Upper lobe of right lung (tissue), 1 donor: ENCODE measurements at places on chromosomes 3 and 15.

GRCh38 chr3:125512135-125512920, 7.7 kb downstream of the SNX4 start:
- DNase-seq: no peak

- peak; percentile 89 for DNase-seq
Measured at GRCh38 chr3:44685128-44685800, 27.2 kb upstream of the ZNF502 start.

DNA sequence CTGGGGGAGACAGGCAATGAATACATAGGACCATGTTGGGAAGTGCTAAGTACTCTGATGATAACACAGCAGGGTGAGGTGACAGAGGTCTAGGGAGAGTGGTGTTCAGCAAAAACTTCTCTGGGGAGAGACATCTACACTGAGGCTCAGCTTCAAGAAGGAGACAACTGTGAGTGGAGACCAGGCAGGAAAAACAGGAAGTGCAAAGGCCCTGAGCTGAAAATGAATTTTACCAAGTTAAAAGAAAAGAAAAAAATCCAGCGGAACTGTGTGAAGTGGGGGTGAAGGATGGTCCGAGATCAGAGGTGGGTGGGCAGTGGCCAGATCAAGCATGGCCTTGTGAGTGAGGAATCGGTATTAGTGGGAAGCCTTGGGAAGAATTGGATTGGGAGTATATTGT, 110.1 kb upstream of the CLSTN2 start:
- DNase-seq: no peak

GRCh38 chr15:72840114-72840513, 56.6 kb upstream of the ADPGK start:
- no peak for DNase-seq

- no peak for DNase-seq
Measured at GRCh38 chr3:49415931-49416601, 3.8 kb downstream of the TCTA start.

- DNase-seq: no peak
Measured at GRCh38 chr3:121126033-121126706, 218.2 kb downstream of the STXBP5L start.

- no peak for DNase-seq
Measured at GRCh38 chr3:184807549-184807948, 4.4 kb upstream of the VPS8 start.

DNA sequence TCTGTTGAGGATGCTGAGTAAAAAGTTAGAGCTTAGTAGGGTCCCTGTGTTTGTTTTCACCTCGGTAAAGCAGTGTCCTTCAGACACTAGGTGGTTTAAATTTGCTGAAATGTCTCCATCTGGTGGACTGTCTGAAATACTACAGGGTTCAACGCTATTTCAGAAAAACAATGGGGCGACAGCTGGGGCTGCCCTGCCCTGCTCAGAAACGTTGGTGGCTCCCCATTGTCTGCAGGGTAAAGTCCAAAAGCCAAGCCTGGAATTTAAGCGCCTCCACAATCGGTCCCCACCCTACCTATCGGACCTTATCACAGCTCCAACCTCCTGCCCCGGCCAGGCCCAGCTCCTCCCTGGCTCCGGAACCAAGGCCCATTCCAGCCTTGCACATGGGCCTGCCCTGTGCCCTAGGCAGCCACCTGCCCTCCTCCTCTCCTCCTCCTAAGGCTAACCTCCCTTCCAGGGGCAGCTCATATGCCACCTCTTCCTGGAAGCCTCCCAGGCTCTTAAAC, 4.3 kb upstream of the TSEN2 start:
- DNase-seq: no peak

- no peak for DNase-seq
Measured at GRCh38 chr3:122745369-122746021, 48.1 kb downstream of the HSPBAP1 start.

DNA sequence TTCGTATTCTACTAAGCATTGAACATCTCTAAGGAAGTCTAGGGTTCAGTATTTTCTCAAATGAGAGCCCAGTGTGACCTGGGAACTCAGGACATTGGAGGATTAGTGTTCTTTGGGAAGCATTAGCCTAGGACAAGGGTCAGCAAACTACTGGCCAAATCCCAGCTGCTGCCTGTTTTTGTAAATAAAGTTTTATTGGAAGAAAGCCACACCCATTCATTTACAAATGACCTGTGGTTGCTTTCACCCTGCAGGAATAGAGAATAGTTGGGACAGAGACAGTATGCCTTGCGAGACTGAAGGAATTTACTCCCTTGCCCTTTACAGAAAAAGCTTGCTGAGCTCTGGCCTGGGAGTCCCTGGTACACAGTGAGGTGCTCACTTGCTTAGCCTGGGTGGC, 20.6 kb downstream of the SLC6A11 start:
- no peak for DNase-seq

GRCh38 chr3:195462308-195462610, 19.4 kb upstream of the ACAP2 start:
- no peak for DNase-seq

DNA sequence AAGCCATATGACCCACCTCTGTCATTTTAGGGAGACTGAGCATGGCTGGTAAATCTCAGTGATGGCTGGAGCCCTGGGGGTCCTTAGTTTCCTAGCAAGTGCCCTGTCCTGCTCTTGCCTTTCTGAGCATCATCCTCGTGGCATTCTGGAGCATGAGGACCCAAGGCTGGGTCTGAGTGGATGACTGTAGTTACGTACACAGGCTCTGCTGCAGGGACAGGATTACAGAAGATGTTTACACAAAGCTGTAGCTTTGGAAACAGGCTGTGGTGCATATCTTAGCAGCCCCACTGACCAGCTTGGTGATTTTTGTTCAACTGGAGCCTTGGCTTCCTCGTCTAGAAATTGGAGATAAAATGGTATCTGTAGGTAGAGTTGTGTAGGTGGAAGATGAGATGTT, 272.9 kb upstream of the CTDSPL start:
- DNase-seq: no peak

DNA sequence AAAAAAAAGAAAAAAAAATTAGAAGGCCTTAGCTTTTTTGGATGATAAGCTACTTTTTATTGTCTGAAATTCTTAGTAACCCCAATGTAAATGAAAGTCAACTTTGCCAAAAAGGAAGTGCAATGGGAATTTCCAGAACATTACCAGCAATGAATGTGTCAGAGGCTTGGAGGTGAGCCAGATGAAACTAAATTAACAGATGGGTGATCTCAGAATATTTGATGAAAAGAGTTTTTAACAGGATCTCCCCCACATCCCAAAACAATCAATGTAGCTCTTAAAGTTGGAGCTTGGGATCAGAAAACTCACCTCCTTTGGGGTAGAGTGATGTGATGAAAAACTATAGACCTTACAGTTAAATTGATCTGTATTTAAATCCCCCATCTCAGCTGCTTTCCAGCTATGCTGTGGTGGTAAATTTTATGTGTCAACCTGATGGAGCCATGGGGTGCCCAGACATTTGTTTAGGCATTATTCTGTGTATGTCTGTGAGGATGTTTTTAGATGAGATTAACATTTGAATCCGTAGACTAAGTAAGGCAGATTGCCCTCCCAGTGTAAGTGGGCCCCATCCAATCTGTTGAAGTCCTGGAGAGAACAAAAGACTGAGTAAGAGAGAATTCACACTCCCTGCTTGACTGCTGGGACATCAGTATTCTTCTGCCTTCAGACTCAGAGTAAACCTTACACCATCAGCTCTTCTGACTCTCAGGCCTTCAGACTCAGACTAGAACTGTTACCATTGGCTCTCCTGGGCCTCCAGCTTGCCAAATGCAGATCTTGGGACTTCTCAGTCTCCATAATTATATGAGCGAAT, 84.3 kb upstream of the TNFSF10 start:
- DNase-seq: no peak

- DNase-seq: peak; percentile 40
Measured at GRCh38 chr3:197734667-197735318, 1.9 kb downstream of the RUBCN start.

DNA sequence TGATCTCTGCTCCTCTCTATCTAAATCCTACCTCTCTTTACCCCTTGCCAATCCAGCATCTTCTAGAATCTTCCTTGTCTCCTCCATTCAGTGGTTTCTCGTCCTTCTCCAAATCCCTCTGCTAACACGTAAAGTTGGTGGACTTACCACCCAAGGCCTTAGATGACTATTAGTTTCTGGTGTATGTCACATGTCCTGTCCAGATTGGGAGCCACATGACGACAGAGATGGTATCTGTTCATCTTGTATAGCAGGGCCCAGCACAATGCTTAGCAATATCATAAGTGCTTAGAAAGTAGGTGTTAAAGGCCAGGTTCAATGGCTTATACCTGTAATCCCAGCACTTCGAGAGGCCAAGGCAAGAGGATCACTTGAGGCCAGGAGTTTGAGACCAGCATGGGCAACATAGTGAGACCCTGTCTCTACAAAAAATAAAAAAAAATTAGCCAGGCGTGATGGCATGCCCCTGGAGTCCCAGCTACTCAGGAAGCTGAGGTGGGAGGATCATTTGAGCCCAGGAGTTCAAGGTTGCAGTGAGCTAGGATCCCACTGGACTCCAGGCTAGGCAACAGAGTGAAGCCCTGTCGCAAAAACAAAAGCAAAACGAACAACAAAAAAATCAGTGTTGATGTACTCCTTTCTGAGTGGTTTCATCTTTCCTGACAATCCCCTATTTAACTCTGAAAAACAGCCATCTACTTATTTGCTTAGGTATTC, 81.8 kb downstream of the HMG20A start:
- no peak for DNase-seq

- no peak for DNase-seq
Measured at GRCh38 chr3:28022916-28023315, 218.5 kb upstream of the CMC1 start.

DNA sequence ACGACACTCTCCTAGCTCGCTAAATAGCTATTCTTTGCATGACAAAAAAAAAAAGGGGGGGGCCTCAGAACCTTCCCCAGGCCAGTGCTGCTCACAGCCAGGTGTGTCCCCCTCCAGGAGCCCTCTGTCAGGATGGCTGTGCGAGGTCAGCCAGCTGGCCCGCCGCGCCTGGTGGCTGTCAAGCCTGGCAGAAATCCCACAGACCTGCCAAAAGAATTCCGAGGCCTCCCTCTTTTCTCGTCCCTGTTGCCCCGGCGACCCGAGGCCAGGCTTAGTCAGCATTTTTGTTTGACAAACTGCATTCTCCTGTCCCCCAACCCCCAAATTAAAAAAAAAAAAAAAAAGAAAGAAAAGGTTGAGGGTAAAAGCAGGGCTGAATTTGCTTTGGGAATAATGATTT, 61.9 kb downstream of the TM4SF4 start:
- DNase-seq: peak; percentile 74

- no peak for DNase-seq
Measured at GRCh38 chr3:94118390-94118789, 55.5 kb downstream of the NSUN3 start.

GRCh38 chr3:38457111-38458003, 3.7 kb downstream of the ACVR2B start:
- DNase-seq: no peak

DNA sequence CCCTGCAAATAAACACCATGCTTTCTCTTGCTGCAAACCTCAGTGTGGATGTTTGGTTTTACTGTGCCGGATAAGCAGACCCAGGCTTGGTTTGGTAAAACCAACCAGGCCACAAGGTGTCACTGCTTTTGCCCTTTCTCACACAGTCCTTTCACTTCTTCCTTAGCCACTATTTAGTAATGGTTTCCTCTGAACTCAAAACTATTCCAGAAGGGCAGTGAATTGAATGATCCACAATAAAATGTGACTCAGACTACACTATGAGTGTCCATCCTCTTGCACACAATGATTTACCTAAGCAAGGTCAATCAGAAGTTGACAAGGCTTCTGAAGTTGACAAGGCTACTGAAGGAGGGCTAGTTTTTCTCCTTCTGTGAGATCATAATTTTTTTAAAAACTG, 552.4 kb upstream of the CCDC54 start:
- no peak for DNase-seq

- DNase-seq: no peak
Measured at GRCh38 chr3:192090586-192090985, 629.6 kb downstream of the PYDC2 start.

GRCh38 chr15:77421370-77421700, 647 bp downstream of the HMG20A start:
- DNase-seq: no peak

GRCh38 chr3:189936201-189936945, 184.3 kb downstream of the P3H2 start:
- DNase-seq: no peak

GRCh38 chr3:169891886-169892285, 19.5 kb upstream of the SAMD7 start:
- DNase-seq: no peak

DNA sequence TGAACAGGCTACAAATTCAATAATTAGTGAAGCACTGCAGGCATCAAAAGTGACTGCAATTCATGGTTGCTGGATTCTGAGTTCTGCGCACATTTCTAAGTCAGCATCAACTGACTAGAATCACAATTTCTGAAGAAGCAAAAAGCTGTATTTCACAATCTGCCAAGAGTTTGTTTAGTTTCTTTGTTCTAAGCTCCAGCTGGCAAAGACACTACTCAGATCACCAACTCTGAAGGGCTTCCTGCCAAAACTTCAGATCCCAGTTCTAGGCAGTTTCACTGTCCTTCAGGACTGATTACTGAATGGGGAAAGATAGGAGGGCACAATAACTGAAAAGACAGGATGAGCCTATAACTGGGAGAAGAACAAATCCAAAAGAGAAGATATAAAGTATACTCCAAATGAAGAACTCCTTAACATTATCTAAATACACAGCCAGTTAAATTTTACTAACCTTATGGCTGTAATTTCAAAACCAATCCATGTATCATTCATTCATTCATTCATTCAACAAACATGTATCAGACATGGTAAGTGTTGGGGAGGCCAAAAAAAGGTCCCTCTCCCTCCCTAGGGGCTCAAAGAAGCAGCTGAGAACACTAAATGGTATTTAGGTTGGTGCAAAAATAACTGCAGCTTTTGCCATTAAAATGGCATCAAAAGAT, 17.1 kb downstream of the TJP1 start:
- no peak for DNase-seq

GRCh38 chr15:72820278-72820677, 36.7 kb upstream of the ADPGK start:
- DNase-seq: no peak

- DNase-seq: no peak
Measured at GRCh38 chr3:71805199-71805598, 20.3 kb upstream of the PROK2 start.
